ENCODE measurements at places on chromosomes 4 and X.

DNA sequence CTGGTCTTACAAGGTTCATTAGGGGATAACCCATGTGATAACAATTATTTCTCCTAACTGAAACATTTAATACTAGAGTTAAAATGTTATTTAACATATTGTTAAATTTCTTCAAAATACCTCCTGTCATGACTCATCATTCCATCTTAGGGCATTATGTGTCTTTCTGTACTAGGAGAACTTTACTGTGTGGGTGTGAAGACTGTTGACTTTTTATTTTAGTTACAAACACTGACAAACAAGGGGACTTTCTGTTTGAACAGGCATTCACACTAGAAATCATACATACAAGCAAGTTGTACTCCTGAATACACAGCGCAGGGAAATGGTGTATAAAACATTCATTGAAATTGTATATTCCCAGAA lies 175.9 kb downstream of the FBXW7 start:
- DNase-seq: no peak

DNA sequence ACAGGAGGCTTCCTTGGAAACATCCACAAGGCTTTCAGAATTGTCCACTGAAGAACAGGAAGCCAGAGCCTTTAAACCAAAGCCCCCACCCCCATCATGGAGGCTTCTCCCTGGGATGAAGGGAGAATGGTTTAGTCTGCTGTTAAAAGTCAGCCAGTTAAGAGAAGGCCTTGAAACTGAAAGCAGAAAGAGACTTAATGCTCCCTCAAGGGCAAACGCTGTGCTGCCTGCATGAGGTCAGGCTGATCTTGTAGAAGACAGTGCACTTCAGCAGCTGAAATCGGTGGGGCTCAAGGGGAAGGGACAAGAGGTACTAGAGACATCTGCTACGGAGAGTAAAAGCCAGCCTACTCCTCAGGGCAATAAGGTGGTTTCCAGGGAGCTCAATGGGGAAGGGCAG lies 69.0 kb downstream of the HPRT1 start:
- DNase-seq: no peak

- DNase-seq: no peak
Measured at GRCh38 chr4:14078326-14078725, 450.8 kb upstream of the BOD1L1 start.

- DNase-seq: no peak
Measured at GRCh38 chr4:55866290-55866907, 13.0 kb downstream of the EXOC1 start.

GRCh38 chr4:57168982-57169381 lies 58.8 kb upstream of the IGFBP7 start:
- DNase-seq: no peak

DNA sequence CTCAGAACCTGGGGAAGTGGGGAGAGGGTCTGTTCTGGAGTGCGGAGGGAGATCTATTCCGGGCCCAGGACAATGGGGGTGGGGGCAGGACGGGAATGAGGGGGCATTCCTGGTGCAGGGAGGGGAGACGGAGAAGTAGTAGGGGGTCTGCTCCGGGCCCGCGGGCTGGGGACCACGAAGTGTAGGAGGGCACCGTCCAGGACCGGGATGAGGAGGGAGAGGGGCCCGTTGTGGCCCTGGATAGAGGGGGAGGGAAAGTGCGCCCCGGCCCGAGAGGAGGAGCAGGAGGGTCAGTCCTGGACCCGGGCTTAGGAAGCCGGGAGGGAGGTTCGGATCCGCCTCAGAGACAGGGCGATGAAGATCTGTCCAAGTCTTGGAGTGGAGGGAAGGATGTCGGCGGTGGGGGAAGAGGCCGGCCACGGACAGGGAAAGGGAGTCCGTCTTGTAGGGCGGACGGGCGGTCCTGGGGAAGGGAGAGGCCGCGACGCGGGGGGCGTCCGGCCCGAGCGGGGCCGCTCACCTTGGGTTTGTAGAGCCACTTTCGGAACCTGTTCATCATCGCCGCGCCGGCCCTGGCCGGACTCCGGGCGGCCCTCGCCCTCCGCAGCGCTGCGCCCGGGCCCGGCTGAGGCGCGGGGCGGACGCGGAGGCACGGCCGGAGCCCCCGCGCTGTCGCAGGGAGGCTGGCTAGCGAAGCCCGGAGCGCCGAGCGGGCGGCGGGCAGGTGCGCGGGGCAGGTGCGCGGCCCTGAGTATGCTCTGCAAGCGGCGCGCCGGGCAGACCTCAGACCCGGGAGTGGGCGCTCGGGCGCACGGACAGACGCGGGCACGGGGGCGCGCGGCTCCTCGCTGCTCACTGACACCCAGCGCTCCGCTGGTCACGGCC lies at the start of gene ZFYVE28:
ZFYVE28 (minus strand) TSS at position 881 of the 885 bp plus-strand sequence; CDS start at position 559, 322 bp downstream.
- no peak for DNase-seq

GRCh38 chrX:2676794-2677675 lies 14.1 kb upstream of the CD99 start:
- DNase-seq: no peak

- DNase-seq: no peak
Measured at GRCh38 chr4:81326581-81326980, 111.6 kb upstream of the PRKG2 start.

DNA sequence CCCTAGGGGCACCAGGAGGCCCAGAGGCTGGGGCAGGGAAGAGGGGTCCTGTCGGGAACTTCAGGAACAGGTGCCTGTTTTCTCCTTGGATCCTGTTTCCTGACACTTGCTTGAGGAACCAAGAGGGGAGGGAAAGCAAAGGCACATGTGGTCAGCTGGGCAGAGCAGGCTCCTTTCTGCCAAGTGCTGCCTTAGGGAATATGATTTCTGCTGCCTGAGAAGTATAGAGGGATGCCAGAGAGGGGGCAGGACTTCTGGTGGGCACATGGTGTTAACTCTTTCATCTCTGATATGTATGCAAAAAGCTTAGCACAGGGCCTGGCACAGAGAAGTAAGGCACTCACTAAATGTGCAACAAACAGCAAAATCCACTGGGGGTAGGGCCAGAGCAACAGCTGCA lies 51.2 kb upstream of the PJA1 start:
- DNase-seq: no peak

GRCh38 chr4:55612341-55612740 lies 20.3 kb upstream of the PDCL2 start:
- no peak for DNase-seq

DNA sequence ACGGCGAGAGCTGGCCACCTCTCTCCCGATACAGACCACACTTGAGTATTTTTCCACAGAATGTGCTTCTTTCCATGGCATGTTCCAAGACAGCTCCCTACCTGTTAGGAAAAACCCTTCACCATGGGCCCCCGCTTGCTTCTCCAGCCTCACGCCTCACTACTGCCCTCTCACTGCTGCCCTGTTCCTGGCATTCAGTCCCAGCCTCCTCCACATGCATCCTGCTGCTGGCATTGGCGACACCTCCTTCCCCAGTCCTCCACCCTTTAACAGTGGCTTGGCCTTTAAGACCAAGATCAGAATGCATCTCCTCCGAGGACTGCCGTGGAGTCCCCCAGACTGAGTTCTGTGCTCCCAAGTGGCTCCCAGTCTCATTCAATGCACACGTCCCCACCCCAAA lies 10.7 kb downstream of the PNMA6F start:
- no peak for DNase-seq

DNA sequence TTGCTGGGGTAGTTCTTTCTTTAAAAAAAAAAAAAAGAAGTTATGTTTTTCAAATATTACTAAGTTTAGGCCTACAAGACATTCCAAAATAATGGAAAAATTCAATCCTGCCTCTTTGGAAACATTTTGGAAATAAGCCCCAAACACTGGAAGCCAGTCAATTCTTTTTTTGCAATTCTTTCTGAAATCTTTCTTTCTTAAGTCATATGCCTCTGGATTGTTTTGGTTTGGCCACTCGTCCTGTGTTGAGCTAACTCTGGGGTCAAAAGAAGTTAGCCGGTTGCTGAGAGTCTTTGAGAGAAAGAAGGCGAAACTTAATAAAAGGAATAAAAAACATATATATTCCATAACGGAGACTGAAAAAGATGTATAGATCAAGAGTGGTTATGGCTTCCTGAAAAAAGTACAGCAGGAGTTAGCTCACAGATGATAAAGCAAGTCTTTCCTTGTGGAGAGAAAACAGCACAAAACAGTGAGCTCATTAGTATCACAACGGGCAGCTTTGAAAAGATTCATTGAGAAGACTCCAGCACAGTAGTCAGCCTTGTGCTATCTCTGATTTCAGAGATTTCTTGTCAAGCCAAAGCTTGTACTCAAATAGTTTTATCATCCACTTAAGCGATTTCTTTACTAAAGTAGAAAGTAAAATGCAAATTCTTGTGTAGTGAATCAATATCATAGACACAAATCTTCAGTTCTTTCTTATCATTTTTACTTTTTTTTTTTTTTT lies 64.8 kb downstream of the PLS3 start:
- DNase-seq: no peak

DNA sequence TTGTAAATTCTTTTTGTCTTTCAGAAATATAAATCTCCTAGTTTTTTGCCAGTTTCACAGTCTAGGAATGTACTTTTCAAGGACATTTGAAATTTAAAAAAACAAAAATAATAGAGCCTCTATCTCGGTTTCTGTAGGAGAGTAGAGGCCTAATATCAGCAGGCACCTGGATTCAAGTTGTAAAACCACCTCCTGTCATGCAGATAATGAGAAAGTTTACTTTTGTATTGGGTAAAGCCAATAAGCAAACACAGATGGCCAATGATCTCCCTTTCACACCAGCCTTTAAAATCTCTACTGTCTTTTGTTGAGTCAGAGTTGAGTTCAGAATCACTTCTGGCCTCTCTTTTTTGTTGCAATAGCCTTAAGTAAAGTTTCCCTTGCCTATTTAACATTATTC lies 1499.9 kb downstream of the PCDH18 start:
- DNase-seq: no peak

GRCh38 chrX:86946569-86946968 lies 571.0 kb upstream of the KLHL4 start:
- no peak for DNase-seq

- no peak for DNase-seq
Measured at GRCh38 chr4:155114790-155115189, 93.6 kb upstream of the NPY2R start.

GRCh38 chr4:160894128-160894527 lies 1269.7 kb downstream of the FSTL5 start:
- no peak for DNase-seq

DNA sequence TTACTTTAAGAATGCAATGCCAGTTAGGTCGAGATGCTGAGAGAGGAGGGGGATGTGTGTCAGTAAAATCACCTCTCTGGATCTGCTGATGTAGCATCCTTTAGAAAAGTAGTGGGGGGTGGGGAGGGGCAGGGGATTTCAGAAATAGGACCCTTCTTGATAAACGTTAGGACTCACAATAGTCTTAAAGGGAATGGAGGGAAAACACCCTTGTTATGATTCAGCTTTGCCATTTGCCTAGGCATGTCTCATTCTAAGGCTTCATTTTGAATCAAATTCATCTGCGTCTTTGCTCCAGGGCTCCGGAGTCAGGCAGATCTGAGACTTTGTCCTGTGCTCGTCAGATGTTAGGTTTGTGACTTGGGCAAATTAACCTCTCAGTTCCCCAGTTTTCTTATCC lies 879 bp downstream of the SH2D1A start:
- DNase-seq: no peak

DNA sequence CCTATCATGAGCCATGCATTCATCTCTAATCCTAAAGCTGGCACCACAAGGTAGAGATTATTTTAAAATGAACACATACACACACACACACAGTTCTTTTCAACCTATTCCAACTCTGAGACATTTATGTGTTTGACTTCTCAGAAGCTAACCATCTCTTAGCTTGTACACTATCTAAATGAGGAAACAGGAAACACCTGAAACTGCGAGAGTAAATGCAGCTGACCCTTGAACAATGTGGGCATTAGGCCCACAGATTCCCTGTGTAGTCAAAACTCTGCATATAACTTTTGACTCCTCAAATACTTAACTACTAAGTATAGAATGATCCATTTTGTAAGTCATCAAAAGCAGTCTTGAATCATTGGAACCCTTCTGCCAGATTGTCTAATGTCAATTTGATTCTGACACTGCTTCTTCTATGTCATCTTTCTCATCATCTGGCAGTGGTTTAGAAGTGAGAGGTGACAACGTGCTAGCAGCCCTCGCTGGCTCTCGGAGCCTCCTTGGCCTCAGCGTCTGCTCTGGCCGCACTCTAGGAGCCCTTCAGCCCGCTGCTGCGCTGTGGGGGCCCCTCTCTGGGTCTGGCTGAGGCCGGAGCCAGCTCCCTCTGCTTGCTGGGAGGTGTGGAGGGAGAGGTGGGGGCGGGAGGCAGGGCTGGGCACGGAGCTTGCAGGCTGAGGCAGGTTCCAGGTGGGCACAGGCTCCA lies 21.4 kb upstream of the IL15 start:
- DNase-seq: no peak

DNA sequence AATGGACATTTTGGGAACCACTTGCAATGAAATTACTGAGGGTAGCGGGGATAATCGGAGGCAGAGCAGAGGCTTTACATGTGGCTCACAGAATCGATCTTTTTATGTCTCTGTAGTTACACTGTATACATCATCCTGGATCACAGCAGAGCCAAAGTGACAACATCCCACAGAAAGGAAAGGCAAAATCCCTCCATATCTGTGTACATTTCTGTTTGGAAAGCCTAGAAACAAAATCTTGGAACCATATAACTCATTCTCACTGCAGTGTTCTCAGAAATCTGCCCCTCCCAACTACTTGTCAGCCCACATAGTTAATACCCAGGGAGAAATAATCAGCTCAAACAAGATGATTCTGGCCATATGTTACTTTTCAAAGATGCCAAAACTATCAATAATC lies 211.6 kb downstream of the DCLK2 start:
- no peak for DNase-seq

GRCh38 chr4:139955600-139955999 lies 198.4 kb downstream of the MAML3 start:
- no peak for DNase-seq

GRCh38 chr4:76745240-76745639 lies 152.7 kb downstream of the SOWAHB start:
- no peak for DNase-seq

- DNase-seq: no peak
Measured at GRCh38 chr4:99573735-99574368, 772 bp upstream of the MTTP start.

GRCh38 chrX:65971151-65971550 lies 68.7 kb downstream of the VSIG4 start:
- DNase-seq: no peak

GRCh38 chr4:113112338-113112978 lies 63.0 kb downstream of the ANK2 start:
- no peak for DNase-seq

- no peak for DNase-seq
Measured at GRCh38 chrX:149908308-149908707, 21.1 kb upstream of the HSFX4 start.

DNA sequence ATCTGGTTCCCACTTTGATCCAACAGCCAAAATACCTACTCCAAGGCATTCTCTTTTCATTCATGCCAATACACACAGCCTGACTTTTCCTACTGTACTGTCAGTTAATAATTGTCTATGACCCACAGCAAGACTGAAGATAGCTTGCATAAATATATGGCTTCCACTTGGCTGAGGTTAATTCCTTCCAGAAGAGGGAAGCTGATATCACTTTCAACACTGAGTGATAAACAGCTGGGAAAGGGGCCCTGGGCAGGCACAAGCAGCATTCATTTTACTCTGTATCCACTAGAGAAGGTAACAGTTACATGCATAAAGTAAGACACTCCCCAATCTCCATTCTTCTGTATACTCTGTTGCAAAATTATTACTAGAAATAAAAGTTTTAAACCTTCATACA lies 200.2 kb upstream of the UGT8 start:
- no peak for DNase-seq

GRCh38 chrX:67612231-67612630 lies 68.4 kb downstream of the AR start:
- DNase-seq: no peak

- DNase-seq: no peak
Measured at GRCh38 chr4:45688341-45688740, 435.5 kb downstream of the GABRG1 start.

All from cerebellar nuclear complex (tissue), 1 donor.